ENCODE measurements at places on chromosomes 13 and 19.

DNA sequence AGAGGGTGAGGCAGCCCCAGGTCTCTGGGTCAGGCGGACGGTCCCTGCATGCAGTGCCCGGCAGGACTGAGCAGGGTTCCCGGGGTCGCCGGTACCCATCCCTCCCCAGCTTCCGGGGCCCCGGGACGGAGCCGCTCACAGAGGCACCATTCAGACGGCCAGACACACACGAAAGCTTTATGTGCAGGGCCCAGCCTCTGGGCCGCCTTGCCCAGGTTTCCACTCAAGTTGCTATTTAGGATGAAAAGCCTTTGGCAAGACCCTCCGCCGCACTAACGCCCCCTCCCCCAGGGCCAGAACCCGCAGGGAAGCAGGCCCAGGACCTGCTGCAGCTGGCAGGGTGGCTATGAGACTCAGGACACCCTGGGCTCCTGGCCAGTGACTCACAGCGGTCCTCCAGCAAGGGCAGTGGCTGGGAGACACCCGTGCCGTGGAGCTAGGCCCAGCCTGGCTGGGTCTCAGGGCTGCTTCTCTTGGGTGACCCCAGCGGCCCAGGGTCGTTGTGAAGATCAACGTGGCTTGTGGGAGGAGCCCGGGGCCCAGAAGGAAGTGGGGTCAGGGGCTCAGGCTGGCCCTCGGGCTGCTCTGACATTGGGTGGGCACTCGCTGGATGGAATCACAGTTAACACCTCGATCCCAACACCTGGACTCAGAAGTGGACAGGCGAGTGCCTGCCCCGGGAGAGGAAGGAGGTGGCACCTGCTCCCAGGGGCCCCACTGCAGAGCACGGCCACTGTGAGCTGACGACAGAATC, 4.8 kb downstream of the C19orf25 start:
- no peak for DNase-seq

DNA sequence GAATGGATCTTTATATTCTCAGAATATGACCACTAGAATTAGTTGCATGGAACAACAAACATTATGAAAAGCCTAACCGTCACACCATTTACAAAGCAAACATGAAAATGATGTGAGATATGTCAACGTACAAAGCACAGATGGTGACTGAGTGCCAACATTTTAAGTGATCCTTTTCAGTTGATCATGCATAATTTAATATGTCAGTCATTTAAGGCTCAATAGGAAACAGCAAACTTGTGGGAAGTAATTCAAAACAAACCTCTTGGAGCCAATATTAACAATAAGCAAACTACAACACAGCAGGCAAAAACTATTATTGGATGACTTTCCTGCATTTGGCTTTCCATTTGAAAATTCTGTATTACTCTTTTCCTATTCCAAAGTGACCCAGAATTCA, 277.6 kb downstream of the SLITRK6 start:
- no peak for DNase-seq

- no peak for DNase-seq
These were observed 32.3 kb upstream of the MED4 start for GRCh38 chr13:48126944-48127830.

GRCh38 chr13:44557986-44558385, 18.1 kb downstream of the TSC22D1 start:
- no peak for DNase-seq

- peak; percentile 91 for DNase-seq
These were observed 3.2 kb downstream of the NCLN start for GRCh38 chr19:3188627-3189596.

DNA sequence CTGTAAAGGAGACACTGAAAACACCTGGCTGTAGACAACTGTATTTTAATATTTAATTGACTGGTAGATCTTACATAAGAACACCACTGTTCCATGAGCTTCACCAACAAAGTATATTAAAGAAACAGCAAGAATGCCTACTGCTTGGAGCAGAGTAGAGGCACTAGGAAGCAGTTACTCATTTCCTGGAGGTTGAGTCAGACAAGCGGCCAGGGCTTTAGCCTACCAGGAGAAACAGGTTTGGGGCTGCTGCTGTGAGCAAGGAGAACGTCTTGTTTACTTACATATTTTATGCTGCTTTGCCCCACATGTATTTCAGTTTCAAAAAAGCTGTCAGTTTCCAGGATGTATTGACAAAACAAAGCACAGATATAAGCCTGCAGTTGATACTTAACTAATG, 33.4 kb downstream of the ALG5 start:
- no peak for DNase-seq

DNA sequence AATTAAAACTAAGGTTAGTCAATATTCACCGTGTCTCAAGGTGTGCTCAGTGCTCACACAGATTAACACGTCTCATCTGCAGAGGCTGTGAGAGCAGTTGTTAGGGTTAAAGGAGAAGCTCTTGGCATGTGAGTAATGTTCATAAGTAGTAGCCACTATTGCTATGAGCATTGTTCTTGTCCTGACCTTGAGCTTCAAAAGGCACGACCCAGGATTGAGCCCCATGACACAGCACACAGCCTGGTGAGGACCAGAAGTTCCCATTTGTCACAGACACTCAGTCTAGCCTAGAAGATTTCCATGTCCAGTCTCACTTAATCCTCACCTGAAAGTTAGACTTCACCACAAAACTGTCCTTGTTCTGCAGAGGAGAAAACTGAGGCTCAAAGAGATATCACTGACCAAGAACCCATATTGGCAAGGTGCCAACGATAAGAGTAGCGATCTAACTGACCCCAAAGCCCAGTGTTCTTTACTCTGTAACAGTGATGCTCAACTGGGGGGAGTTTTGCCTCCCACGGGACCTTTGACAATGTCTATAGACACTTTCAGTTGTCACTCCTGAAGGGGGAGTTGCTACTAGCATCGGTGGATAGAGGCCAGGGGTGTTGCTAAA, 26.0 kb downstream of the FPR3 start:
- no peak for DNase-seq

GRCh38 chr19:44752816-44753625, 4.5 kb downstream of the BCL3 start:
- DNase-seq = peak; percentile 99

DNA sequence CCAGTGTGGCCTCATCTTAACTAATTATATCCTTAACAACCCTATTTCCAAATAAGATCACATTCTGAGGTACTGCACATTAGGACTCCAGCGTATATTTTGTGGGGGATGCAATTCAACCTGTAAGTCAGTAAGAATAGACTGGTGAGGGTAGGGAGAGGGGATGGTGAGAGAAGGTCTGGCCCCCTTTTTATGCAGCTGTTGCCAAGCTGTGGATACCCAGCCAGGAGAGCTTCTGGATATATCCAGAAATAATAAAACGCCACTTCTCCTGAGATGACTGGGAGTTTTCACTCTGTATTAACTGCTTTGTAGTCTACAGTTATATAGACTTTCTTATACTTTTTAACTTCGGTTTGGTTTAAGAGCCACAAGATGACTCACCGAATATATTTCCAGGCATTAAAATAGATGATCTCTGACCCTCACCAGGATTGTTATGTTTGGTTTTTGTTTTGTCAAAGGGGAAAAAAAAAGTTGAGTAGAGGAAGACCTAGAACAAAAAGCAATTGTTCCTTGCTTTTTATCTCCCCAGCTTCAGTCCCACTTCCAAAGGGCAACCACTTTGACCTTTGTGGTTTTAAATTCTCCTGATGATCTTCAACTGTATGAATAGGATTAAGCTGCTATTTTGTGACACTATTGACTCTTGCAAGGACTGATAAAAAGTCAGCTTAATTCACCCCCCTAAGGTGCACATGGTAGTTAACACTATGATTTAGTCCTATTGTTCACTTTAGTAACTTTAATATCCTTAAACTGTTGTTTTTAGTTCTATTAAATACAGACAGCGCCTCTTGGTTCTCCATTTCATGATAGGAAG, 3.1 kb upstream of the NEK3 start:
- no peak for DNase-seq

GRCh38 chr19:32824191-32824751, 45.3 kb downstream of the SLC7A9 start:
- no peak for DNase-seq

- no peak for DNase-seq
These were observed 26.1 kb downstream of the ZMYM2 start for GRCh38 chr13:19984430-19985218.

- DNase-seq = peak; percentile 74
These were observed 29.9 kb upstream of the CEBPA start for GRCh38 chr19:33332248-33332647.

DNA sequence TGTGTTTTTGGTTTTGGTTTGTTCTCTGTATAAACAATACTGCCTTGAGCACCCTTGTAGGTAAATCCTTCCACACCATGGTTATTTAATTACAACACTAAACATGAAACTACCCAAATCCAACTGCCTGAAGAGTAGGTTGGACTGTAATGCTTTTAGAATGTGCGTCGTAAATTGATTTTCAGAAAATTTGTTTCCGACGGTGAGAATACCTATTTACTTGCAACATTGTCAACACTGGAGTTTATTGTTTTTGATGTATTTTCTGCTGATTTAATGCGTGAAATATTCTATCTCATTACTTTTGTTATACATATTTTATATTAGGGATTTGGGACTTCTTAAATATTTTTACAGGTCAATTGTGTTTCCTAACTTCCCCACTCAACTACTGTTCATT, 48.2 kb downstream of the ADGRE1 start:
- no peak for DNase-seq

DNA sequence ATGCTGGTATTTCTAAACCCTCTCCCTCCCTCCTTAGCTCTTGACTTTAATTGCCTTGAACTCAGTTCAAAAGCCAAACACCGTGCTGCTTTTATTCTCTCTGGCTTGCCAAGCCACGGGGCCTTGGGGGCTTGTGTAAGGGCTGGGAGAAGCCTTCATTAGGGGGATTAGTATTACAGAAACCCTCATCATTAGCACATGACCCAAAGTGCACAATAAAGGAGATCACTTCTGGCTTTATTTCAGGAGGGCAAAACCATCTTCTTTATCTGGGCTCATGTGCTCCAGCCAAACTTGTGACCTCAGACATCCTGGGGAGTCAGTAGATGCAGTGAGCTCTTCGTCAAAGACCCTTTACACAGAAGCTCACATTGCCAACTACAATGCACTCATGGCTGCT, at the start of gene DCT:
Gene DCT (minus strand): TSS at position 67 of the 400 bp plus-strand sequence. CDS start 427 bp downstream, outside the sequence.
- DNase-seq = no peak

DNA sequence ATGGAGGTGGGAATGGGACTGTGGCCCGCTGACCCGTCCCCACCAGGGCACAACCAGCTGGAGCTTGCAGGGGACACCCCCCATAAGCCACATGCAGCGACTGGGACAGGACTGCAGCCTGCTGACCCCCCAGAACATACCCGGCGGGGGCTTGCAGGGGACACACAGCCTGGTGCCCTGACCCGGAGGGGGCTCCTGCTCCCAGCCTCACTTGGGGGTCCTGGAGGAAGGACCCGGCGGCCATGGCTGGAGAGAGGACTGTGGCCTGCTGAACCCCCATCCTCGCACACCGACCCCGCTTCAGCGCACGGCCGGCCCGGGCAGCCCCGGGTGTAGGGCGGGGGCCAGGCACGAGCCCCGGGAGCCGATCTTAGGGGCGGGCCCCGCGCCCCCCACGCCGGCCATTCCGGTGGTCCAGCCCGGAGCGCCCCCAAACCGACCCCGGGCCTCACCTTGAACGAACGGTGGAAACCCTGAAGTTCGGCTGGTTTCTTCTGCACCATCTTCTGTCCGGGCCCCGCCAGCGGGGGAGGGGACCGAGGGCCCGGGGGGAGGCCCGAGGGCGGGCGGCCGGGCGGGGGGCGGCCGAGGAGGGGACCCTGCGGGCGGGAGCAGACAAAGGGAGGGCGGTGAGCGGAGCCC, 574 bp downstream of the MKNK2 start:
- DNase-seq = no peak

DNA sequence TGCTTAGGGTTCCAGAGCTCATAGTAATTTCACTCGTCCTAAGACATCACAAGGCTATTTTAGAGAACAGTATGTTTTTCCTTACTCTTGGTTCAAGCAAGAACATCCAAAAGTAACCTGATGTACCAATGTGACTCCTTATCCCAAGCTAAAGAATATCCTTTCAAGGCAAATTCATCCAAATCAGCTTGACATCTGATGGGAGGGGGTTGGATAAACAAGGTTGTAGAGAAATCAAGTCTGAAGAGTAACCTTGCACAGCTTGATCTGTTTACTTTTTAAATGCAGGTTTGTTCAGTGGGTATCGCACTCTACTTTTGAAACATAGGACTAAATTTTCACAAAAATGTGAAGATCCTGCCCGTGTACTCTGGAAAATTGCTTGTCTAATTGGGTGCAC, 201.2 kb downstream of the GGACT start:
- DNase-seq = no peak

GRCh38 chr13:109235901-109236300, 550.5 kb downstream of the IRS2 start:
- no peak for DNase-seq

All from spleen (tissue), 13 donors.